CD4-positive, alpha-beta T cell treated with Interleukin-21 for 1 hour (primary cell): ENCODE measurements at places on chromosomes 5 and 9.

GRCh38 chr9:123191260-123191659 lies 77.1 kb downstream of the STRBP start:
- DNase-seq = no peak

DNA sequence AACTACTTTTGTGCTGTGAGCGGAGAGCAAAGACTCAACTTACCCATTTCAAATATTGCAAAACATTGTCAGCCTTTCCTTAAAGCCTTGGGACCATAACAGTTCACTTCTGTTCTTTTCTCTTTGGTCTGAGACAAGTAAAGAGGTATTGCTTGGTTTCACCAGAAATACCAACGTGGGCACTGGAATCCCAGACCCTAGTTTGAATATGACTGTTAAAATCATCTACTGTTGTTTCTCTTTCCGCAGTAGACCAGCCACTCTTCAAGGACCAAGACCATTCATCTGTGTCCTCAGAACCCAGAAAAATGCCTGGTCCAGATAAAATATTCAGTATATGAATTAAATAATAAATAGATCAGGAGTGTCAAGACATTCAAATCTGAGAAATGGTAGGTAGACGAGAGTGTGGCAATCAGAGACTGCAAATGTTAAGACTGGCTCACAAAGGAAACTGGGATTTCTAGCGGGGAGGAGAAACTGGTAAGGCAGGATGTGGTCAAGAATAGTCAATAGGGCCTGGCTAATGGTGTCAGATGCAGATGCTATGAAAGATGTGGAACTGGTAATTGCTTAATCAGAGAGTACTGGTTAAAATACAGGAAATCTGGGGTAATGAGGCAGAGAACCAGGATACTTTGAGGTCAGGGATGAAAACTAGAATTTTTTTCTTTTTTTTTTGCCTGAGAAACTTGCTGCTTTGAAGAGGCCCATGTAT lies 82.1 kb upstream of the IL33 start:
- no peak for DNase-seq

DNA sequence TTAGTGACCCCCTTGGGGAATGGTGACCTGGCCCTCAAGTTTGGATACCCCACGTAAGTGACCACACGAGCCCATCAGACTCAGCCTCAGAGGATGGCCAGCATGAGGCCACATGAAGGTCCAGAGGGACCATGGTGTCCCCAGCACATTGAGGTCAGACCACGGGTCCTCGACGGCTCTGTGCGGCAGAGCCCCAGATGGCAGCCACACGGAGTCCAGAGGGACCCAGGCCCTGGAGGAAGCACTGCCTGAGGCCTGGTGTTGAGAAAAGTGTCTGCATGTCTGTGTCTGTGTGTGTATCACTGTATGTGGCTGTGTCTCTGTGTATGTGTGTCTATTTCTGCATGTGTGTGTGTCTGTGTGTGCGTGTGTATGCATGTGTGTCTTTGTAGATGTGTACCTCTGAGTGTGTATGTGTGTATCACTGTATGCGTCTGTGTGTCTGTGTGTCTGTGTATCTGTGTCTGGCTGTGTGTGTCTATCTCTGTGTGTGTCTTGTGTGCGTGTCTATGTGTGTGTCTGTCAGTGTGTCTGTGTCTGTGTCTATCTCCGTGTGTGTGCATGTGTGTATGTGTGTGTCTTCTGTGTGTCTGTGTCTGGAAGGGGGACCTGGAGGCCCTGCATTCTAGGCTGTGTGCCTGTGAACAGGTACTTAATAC lies 992 bp downstream of the LCNL1 start:
- DNase-seq = no peak

GRCh38 chr5:31537851-31538250 lies 5.8 kb downstream of the C5orf22 start:
- no peak for DNase-seq

DNA sequence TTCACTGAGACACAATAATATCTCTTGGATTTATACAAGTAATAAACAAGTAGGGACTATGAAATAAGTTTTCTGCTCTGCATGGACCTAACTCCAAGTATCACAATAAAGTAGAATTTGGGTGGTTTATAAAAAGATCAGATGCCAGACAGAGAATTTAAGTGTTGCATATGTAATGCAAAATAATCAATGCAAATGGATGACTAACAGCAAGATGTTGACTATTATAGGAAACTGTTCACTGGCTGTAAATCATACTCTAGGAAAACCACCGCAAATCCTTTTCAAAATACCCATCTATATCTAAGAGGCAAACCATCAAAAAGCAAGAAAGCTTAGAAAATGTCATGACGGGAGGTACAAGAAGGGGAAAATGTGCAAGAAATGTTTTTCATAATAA lies 539.8 kb upstream of the FAM174A start:
- DNase-seq = no peak

DNA sequence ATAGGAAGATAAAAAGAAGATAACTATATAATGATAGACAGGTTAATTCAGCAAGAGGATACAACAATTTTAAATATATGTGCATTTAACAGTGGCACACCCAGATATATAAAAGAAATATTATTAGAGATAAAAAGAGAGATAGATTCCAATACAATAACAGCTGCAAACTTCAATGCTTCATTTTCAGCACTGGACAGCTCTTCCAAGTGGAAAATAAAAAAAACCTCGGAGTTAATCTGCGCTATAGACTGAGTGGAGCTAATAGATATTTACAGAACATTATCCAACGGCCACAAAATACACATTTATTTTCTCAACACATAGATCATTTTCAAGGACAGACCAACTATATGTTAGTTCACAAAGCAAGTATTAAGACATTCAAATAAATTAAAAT lies 1229.5 kb upstream of the CDH6 start:
- no peak for DNase-seq

- no peak for DNase-seq
These were observed 66.6 kb downstream of the C9orf152 start for GRCh38 chr9:110141227-110141793.

DNA sequence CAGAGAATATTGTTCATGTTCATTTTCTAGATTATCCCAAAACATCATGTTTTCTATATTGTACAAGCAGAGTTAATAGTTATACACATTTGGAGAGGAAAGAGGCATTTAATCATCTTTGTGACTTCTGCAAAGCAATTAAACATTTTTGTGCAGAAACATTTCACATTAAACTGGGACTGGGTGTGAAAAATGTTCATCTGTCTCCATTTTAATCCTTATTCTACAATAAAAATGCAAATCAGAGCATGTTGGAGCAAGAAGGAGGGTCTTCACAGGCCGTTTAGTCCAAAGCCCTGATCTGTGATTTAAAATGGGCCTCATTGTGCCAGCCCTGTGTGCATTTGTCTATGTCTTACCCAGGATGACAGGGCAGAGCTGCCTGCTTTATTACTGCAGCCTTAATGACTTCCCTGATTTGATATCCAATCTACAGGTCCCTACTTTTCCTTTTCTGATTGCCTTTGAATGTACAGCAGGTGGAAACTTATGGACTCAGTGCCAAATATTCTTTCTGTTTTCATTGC lies 183.5 kb downstream of the CAVIN4 start:
- no peak for DNase-seq

DNA sequence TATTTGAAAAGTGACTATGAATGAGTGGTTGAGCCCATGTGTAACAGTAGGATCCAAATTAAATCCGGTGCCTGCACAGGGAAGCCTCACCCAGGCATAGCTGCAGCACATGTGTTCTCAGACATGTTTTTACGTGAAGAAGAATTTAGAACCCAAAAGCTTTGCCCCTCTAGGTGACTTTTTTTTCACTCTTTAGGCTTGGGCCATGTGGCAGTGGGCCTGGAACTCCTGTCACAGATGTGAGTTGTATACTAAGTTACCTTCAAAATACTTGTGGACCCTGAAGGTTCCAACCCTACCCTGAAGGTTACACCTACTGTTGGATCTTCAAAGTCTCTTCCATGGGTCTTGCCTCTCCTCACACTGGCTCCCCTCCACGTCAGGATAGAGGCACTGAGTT lies 146.6 kb downstream of the GAS1 start:
- no peak for DNase-seq

DNA sequence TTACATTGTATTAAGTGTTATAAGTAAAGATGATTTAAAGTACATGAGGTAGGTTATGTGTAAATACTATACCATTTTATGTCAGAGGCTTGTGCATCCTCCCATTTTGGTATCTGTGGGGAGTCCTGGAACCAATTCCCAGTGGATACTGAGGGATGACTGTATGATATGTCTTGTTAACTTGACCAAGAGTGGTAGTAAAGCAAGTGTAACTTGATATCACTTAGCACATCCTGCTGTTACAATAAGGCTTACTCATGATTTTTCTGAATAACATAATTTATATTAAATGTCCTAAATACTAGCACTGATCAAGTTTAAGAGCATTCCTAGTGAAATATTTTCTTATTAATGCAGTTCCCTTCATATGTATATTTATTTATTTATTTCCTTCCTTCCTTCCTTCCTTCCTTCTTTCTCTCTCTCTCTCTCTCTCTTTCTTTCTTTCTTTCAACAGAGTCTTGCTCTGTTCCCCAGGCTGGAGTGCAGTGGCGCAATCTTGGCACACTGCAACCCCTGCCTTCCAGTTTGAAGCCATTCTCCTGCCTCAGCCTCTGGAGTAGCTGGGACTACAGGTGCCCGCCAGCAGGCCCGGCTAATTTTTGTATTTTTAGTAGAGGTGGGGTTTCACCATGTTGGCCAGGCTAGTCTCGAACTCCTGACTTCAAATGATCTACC lies 7.5 kb downstream of the NDFIP1 start:
- no peak for DNase-seq

DNA sequence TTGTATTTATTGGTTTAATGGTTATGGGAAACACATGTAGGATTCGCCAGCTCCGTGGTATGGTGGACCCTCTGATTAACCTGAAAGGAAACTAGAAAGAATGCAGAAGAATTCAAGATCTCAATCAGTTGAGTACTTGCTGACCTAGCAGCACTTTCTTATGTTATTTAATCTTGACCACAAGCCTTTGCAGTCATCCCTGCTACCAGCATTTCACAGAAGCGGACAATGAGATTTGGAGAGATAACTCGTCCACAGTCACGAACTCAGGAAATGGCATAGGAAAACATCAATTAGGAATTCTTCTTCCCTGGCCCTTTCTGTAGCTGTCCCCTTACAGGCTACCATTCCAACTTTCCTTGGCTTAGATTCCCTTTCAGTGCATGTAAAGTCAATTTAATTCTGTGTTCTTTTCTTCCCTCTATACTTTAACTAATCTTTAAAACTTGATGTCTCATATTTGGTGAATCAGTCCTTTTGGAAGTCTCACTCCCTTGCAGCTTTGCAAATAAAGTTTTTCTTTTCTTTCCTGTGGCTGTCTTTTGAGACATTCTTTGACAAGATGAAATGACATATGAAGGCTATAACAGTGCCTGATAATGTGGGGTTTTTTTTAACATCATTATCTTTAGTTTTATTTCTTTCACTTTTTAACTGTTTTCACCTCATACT lies 1.3 kb upstream of the SLC44A1 start:
- no peak for DNase-seq

GRCh38 chr9:91746904-91747303 lies 203.1 kb downstream of the ROR2 start:
- no peak for DNase-seq

GRCh38 chr5:148372166-148372725 lies 11.5 kb upstream of the FBXO38 start:
- DNase-seq = no peak

DNA sequence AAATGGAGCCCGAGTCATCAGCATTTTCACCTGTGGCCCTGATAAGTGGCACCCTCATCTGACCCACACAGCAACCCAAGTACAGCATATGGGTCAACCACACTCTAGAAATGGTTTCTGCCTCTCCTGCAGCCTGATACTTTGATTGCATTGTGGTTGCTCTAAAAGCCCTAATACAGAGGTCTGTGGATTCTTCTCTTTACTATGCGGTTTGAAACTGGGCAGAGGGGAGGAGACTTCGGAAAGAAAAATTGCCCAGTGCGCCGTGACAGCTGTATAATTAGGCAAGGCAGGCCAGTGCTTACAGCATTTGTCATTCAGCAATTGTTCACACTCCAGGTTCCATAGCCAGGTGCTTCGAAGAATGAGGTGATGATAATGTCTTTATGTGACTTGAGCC lies 361.0 kb downstream of the NFIB start:
- DNase-seq = no peak

- peak; percentile 25 for DNase-seq
These were observed 254.2 kb upstream of the SLC24A2 start for GRCh38 chr9:20043035-20043434.

DNA sequence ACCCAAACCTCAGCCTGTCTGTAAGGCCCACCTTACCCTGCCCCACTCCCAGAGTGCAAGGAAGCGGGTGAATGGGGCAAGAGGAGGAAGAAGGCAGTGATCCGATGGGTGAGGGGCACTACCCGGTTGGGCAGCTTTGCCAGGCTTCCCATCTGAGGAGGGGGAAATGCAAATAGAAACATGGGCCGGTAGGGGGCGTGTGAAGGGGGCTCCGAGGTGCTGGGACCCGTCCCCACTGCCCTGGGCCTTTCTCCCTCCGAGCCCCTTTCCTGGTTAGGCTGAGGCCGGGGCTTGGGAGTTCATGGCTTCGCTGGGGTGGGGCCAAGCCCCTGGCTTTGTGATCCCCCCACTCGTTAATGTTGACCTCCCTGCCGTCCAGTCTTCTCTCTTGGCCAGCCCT lies 23.6 kb upstream of the MYORG start:
- no peak for DNase-seq

- no peak for DNase-seq
These were observed 28.2 kb downstream of the ERCC8 start for GRCh38 chr5:60916646-60917045.

GRCh38 chr5:37549411-37549810 lies 170.3 kb downstream of the WDR70 start:
- no peak for DNase-seq

DNA sequence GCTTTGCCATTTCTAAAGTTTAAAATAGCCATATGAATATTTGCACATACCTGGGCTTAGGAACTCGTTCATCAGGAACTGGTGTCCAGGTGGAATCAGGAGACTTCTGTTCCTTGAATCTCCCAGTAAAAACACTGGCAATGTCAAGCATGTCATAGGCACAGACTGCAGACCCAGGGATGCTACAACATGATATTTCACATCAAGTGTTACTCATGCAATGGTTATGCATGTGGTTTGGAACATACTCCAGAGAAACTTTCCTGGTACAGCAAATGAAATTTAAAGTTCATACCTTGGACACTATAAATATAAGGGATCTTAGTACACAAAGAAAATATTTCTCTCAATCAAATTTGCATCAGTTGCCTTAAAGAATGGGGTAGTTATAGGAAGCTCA lies 92.2 kb downstream of the SEMA6A start:
- no peak for DNase-seq

GRCh38 chr5:52657247-52657645 lies 130.5 kb upstream of the ITGA1 start:
- DNase-seq = peak; percentile 55

- no peak for DNase-seq
These were observed 17.5 kb downstream of the GOLPH3 start for GRCh38 chr5:32156635-32157034.

GRCh38 chr5:134769206-134769605 lies 10.6 kb downstream of the DDX46 start:
- no peak for DNase-seq
